ENCODE measurements at places on chromosomes 3 and 15.

DNA sequence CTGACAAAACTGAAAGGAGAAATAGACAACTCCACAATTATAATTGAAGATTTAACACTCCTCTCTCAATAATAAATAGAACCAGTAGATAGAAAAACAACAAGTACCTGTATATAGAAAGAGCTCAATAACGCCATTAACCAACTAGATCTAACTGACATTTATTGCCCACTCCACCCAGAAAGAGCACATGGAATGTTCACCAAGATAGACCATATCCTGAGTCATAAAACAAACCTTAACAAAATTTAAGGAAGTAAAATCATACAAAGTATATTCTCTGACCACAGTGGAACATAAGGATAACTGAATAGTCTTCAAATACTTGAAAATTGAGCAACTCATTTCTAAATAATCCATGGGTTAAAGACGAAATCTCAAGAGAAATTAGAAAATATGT is 25.1 kb downstream of the KBTBD12 start:
- DNase-seq, result no peak

DNA sequence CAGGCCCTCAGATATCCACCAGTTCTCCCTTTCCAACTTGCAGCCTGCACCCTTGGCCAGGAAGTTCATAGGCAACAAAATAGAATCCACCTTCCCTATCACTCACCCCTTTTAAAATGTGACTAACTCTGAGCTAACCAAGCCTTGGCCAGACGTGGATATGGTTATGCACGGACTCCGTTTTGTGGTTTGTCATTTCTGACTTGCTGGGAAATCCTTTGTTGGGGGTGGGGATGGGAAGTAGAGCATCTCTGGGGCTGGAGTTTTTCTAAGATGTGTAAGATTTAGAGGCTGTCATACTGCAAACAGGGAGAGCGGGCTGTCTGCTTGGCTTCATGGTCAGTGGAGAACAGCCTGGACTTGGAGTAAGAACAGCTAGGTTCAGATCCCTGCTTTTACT is 62.6 kb downstream of the SMAD3 start:
- peak; percentile 98 for DNase-seq

GRCh38 chr3:187473778-187474406 is 105.7 kb downstream of the RTP4 start:
- DNase-seq, result no peak

DNA sequence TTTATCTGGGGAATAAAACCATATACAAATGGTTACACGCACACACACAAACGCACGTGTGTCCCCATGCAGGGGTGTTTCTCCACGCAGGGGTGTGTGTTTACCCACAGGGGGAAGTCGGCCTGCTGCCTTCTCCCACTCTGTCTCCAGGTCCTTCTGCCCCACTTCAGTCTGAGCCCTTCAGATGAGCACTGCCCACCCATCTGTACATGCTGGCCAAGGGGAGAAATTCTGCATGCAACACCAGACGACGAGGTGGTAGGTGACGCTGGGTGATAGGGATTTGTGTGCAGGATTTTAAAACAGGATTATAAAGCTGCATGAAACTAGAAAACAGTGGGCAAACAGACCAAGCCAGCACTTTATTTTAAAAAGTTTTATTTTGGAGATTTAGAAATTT is 122.5 kb downstream of the TJP1 start:
- no peak for DNase-seq

DNA sequence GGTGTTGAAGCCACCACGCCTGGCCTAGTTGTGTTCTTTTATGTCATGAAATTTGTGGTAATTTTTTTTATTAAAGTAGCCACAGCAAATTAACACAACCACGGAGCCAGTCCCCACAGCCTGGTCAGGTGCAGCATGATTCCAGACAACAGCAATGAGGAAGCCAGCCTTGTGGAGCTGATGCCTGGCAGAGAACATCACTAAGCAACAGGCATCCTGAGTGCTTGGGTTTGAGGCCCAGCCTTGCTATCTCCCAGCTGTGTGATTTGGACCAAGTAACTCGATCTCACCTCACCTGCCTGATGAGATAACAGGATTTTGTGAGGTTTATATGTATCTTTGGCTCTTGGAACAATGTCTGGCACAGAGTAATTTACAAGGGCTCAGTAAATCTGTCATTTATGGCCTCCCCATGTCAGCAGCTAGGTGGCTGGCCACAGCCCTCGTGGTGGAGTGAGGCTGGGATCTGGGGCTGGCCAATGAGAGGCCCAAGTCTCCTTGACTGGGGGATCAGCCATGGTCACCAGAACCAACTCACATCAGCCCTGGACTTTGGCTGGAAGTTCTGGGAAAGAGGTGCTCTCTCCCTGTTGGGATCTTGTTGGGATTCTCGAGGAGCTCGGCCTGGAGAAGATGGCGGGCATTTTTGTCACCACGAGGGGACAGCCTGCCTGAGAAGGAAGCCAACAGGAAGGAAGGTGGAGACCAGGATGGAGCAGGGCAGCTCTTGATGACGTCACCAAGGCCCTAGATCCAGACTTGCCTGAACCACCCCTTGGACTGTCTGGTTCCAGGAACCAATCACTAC is 22.8 kb upstream of the FLNB start:
- DNase-seq, result peak; percentile 46

DNA sequence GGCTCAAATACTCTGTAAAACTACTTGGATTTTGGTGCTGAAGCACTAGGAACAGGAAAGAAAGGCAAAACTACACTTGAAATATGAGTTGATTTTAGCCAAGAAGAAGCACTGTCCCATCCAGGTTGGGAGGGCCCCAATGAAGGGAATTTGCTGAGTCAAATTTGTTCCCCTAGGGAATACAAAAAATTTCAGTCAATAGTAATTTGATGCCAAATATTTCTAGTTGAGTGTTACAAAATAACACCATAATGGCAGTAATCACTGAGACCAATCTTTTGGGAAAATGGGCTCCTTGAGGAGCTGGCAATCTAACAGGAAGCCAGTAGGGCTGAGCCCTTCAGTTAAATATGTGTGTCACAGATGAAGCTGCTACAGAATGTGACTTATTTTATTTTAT is 896.9 kb downstream of the DIPK2A start:
- no peak for DNase-seq

- no peak for DNase-seq
Measured at GRCh38 chr3:111547631-111548030, 5.6 kb downstream of the CD96 start.

DNA sequence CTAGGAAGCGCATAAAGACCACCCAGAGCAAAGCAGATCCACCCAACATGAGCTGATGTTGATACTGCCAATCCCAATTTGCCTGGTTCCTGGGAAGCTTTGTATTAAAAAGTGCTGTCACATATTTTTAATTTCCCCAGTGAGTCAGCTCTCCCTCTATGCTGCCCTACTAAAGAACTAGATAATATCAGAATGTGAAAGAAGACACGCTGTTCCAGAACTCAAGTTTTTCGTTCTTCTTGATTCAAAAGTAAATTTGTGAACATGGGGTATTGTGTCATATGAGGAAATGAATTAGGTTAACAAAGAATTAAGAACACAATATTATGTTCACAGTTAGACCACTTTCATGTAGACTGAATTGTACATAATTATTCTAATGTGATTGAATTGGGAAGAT is 734.2 kb upstream of the ALCAM start:
- DNase-seq, result no peak

GRCh38 chr15:55118344-55118870 is 78.3 kb downstream of the RSL24D1 start:
- DNase-seq, result peak; percentile 33

GRCh38 chr3:3087279-3087678 is 22.9 kb downstream of the IL5RA start:
- DNase-seq, result no peak

DNA sequence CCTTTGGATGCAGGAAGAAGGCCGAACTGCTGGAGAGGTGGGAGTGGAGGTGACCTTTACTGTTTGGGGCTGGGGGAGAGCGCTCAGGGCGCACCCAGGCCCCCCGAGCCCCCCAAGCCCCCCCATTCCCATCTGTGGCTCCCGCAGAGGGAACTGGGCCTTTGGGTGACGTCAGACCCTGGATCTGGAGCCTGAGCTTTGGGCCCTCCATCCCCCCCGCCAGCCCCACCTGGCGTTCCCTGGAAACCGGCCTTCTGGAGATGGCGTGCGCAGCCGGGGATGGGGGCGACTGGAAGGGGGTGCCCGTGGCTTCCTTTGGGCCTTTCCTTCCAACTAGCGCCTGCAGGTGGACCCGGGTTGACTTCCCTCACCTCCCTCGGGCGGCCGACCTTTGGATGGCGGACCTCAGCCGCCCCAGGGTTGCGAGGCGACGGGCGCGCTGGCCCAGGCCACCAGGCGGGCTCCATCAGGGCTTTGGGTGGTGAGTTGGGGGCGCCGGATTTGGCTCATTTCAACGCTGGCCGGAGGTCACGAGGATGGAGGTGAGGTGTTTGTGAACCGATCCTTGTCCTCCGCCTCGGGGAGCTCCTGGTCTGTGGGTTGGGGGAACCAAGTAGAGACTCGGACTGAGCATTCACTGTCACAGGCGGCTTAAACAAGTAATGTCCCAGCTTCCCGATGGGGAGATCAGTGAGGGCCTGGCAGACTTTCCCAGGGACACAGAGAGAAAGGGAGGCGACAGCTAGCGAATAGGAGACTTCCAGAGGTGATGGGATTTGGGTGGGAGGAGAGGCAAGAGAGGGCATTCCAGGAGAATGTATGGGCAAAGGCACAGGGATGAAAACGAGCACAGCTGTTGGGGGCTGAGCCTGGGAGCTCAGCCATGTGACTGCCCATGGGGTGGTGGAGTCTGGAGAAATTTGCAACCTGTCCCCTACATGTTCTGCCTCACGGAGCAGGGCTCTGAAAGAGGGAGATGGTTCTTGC is 709 bp downstream of the SCAMP5 start:
- DNase-seq, result no peak

- no peak for DNase-seq
Measured at GRCh38 chr3:73243740-73244139, 182.3 kb downstream of the EBLN2 start.

GRCh38 chr3:58581328-58582091 is 4.3 kb upstream of the FAM107A start:
- DNase-seq, result no peak

DNA sequence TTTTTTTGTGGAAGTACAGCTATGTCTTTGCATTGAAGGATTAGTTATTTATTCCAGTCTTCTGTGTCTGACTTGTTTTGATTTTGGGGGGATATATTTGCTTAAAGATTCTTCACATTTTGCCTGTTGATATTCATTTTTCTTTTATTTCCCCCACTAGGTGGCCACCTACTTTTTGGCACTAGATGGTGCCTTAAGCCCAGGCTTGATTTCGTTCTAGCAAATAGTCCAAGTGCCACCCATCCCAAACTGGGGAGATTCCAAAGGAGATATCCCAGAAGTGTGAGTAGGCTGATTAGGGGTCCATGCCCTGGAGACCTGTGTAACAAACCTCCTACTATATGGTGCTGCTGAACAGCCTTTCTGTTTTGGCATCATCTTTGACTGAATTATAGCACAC is 80.0 kb upstream of the SPATA16 start:
- no peak for DNase-seq

DNA sequence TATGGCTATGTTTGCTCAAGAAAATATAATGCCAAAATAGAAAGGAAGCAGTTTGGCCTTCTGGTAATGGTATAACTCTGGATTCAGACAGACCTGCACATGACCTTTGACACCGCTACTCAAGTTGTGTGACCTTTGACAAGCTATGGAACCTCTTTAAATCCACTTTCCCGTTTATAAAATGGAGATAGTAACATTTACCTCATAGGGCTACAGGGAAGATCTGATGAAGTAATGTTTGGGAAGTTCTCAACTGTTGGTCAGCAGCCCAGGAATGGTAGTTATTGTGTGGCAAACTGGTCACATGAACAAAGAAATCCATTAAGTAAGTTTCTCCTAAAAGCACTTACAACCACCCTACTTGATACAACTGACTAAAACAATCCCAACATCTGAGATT is 95.1 kb upstream of the PHLDB2 start:
- DNase-seq, result no peak

GRCh38 chr15:73437543-73438109 is 5.3 kb upstream of the REC114 start:
- DNase-seq, result no peak

DNA sequence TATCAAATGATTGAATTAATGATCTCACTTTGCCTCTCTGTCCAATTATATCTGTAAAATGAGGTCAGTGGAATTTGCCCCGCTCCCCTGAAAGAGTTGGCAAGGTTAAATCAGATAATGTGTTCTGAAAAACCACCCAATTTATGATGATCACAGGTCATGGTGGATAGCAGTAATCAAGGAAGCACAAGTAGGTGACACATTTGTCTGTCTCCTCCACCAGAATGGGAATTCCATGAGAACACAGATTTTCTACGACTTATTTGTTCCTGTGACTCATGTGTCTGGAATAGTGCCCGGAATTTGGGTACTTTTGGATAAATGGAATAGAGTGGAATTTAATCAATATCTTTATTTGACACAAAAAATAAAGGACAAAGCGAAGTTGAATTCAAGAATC is 220.9 kb upstream of the SUCLG2 start:
- DNase-seq, result no peak

GRCh38 chr3:45567730-45568172 is 26.8 kb upstream of the LIMD1 start:
- peak; percentile 90 for DNase-seq

DNA sequence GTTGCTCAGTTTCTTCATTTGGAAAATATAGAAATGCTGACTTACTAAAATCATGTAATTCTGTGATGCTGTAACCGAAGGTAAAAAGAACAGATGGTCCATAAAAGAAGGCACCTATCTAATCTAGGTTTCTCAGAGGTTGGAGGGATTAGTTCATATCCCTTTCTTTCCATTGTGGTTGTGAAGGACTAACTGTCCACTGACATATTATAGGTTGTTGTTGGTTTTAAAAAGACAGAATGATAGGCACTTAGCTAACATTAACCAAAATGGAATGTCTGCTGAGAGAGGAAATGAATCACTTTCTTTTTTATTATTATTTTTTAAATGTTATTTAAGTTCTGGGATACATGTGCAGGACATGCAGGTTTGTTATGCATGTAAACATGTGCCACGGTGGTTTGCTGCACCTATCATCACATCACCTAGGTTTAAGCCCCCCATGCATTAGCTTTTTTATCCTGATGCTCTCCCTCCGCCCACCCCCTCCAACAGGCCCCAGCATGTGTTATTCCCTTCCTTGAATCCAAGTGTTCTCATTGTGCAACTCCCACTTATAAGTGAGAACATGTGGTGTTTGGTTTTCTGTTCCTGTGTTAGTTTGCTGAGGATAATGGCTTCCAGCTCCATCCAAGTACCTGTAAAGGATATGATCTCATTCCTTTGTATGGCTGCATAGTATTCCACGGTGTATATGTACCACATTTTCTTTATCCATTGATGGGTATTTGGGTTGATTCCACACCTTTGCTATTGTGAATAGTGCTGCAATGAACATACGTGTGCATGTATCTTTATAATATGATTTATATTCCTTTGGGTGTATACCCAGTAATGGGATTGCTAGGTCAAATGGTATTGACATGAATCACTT is 45.8 kb downstream of the ALDH1A2 start:
- no peak for DNase-seq

GRCh38 chr3:46883054-46883829 is 5.7 kb downstream of the PTH1R start:
- DNase-seq, result peak; percentile 52

- DNase-seq, result no peak
Measured at GRCh38 chr3:197562398-197563251, 6.9 kb upstream of the BDH1 start.
